ENCODE measurements at places on chromosomes 16 and 17. TPM values are rescaled to one million over a fixed set of nuclear protein-coding genes. Genes with fewer than 3 reads are reported as not detected.

Gene SEZ6L2
- total RNA-seq, result not detected

Gene ATP1B2
- 0.22 TPM for total RNA-seq

DNA sequence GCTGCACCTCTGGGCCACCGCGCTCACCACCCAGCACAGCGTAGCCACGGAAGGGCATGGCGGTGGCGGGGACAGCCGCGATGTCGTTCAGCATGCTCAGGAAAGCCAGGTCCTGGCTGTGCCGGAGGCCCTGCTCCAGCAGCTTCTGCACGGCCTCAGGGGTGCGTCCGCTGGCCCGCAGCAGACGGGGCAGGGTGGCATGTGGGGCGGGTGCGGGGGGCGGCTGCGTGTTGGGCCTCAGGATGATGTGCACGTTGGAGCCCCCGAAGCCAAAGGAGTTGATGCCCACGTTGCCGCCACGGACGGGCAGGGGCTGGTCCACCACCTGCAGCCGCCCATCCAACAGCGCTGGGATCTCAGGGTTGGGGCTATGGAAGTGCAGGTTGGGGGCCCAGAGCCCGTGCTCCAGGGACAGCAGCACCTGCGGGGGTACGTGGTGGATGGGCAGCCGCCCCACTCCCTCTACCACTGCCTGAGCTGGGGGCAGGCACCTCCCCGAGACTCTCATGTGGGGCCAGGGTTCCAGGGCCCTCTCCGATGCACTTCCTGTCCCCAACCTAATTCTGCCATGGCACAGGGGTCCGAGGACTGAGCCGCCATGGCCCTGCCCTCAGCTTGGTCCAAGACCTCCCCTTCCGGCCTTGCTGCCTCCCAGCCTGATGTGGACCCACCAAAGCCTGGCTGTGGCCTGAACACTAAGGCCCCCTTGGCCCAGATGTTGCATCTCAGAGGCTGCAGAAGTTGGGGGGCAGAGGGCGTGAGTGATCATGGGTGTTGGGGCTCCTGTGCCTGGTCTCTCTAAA, 6.6 kb downstream of the FASN start:
- H3K4me3 ChIP-seq, result no peak overlapping the region
- peaks cover 4% of the 10 kb centered on the region for H3K4me1 ChIP-seq
- no peak overlapping the region for H3K27ac ChIP-seq
- no peak for DNase-seq
- no peaks in the 10 kb centered on the region for H3K27me3 ChIP-seq

DNA sequence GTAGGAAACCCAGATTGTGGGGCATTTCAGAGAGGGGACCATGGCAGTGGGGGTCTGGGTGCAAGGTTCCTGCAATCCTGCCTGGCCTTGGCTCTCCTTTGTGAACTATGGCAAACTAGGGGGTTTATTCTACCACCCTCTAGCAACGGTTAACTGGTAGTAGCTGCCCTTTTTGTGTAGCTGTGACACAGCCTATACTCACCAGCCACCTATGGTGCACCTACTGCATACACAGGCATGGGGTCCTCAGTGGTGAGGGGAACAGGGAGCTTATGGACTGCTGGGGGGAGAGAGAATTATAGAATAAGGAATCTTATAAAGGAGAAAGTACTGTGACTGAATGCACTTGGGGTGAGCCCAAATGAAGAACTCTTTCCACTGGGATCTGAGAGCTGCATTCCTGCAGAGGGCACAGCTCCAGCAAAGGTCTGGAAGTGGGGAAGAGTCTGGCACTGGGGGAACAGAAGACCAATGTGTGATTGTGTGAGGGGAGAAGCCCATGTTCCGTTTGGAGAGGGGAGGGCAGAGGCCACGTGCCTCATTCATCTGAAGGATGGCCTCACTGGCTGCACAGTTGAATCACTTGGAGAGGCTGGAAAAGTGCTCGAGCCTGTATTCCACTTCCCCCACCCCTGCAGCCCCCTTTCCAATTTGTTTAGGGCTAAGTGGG, 2.1 kb downstream of the MT1X start:
- H3K4me1 ChIP-seq, result peaks cover 22% of the 10 kb centered on the region
- H3K36me3 ChIP-seq, result no peaks in the 10 kb centered on the region
- H3K27ac ChIP-seq, result no peak overlapping the region
- DNase-seq, result no peak
- no peak overlapping the region for H3K4me3 ChIP-seq
- H3K27me3 ChIP-seq, result no peaks in the 10 kb centered on the region

DNA sequence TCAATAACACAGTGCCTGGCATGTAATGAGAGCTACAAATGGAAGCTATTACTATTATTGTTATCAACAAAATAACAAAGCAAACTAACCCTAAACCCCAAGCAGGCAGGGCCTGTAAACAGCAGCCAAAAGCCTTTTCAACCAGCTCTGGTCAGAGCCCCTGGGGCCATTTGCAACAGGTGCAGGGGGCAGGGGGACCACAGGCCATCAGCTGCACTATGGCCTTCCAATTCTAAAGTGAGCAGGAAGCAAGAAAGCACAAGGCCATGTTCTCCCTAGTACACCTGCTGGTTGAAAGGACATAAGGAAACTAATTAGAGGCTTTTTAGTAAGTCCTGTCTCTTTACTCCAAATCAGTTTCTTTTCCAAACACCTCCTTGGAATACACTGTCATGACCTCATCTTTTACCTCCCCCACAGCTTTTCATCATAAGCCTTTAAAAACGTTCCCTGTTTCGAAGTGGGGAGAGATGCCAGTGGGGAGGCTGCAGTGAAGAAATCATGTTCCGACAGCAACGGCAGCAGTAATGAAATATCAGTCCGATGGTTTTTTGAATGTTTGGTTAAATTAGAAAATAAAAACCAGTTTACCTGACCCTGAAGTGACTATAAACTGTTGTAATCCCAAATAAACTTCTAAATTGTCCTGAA, 68.4 kb upstream of the GSG1L start:
- no peaks in the 10 kb centered on the region for H3K27me3 ChIP-seq
- H3K27ac ChIP-seq, result no peak overlapping the region
- H3K4me1 ChIP-seq, result peaks cover 12% of the 10 kb centered on the region
- DNase-seq, result no peak

- no peak overlapping the region for H3K27ac ChIP-seq
- no peak for DNase-seq
- peaks cover 52% of the 10 kb centered on the region for H3K36me3 ChIP-seq
- H3K4me3 ChIP-seq, result no peak overlapping the region
- no peaks in the 10 kb centered on the region for H3K27me3 ChIP-seq
- no peaks in the 10 kb centered on the region for H3K4me1 ChIP-seq
Observed at GRCh38 chr16:23406546-23407240, 46.3 kb downstream of the COG7 start.

GRCh38 chr16:22721511-22722100, 92.4 kb upstream of the HS3ST2 start:
- no peaks in the 10 kb centered on the region for H3K27me3 ChIP-seq
- H3K4me1 ChIP-seq, result no peaks in the 10 kb centered on the region
- no peak for DNase-seq
- H3K36me3 ChIP-seq, result no peaks in the 10 kb centered on the region
- H3K4me3 ChIP-seq, result no peak overlapping the region

- H3K4me3 ChIP-seq, result no peak overlapping the region
- H3K27ac ChIP-seq, result no peak overlapping the region
- H3K27me3 ChIP-seq, result no peaks in the 10 kb centered on the region
- no peak for DNase-seq
- H3K4me1 ChIP-seq, result peaks cover 24% of the 10 kb centered on the region
Observed at GRCh38 chr17:35569405-35569804, 8.8 kb upstream of the SLFN14 start.

DNA sequence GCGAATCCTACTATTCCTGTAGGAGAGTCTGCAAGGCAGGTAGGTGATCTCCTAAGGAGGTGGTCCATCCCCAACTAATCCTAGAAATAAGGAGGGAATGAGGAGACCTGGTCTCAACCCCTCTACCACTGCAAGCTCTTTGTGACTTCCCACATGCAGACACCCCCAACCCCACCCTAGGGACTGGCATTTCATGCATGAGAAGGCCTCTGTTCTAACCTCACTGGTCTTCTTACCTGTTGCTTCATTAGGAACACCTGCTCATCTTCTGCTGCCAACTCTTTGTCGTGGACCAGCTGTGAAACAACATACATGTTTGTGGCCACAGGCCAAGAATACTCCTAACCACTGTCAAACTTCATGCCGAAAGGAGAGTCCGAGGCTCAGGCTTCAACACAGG, 22.6 kb downstream of the DYNC1LI2 start:
- H3K4me1 ChIP-seq, result no peaks in the 10 kb centered on the region
- no peak overlapping the region for H3K4me3 ChIP-seq
- peaks cover 76% of the 10 kb centered on the region for H3K36me3 ChIP-seq
- DNase-seq, result no peak
- no peak overlapping the region for H3K27ac ChIP-seq
- no peaks in the 10 kb centered on the region for H3K27me3 ChIP-seq

- H3K27ac ChIP-seq, result no peak overlapping the region
- no peak for DNase-seq
- no peaks in the 10 kb centered on the region for H3K27me3 ChIP-seq
- no peak overlapping the region for H3K4me3 ChIP-seq
- H3K36me3 ChIP-seq, result peaks cover 23% of the 10 kb centered on the region
- peaks cover 6% of the 10 kb centered on the region for H3K4me1 ChIP-seq
Observed at GRCh38 chr17:21199311-21199710, 14.7 kb downstream of the TMEM11 start.

- H3K36me3 ChIP-seq, result peaks cover 5% of the 10 kb centered on the region
- DNase-seq, result no peak
- H3K27me3 ChIP-seq, result no peaks in the 10 kb centered on the region
- no peak overlapping the region for H3K27ac ChIP-seq
- peaks cover 19% of the 10 kb centered on the region for H3K4me1 ChIP-seq
Observed at GRCh38 chr16:534135-534534, 6.6 kb downstream of the CAPN15 start.

Gene TEX19
- not detected for total RNA-seq

DNA sequence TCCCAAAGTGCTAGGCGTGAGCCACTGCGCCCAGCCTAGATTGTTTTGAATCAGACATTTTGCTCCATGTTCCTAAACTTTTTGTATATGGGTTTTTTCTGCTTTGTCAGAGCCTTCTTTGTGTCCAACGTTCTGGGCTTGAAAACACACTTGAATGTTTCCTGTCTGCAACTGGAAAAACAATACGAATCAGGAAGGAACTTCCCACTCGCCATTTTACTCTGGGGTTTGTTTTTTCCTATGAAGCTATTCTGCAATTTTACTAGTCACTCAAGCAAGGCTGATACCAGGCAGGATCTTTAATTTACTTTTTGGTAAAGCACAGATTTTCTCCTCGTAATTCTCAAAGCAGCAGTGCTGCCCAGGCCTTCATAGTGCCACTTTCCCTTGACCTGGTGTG, 31.6 kb downstream of the ARHGAP17 start:
- no peak overlapping the region for H3K4me3 ChIP-seq
- H3K36me3 ChIP-seq, result no peaks in the 10 kb centered on the region
- no peak for DNase-seq
- H3K4me1 ChIP-seq, result peaks cover 19% of the 10 kb centered on the region
- no peak overlapping the region for H3K27ac ChIP-seq
- H3K27me3 ChIP-seq, result no peaks in the 10 kb centered on the region

Gene NLK
- total RNA-seq, result 13.8 TPM

DNA sequence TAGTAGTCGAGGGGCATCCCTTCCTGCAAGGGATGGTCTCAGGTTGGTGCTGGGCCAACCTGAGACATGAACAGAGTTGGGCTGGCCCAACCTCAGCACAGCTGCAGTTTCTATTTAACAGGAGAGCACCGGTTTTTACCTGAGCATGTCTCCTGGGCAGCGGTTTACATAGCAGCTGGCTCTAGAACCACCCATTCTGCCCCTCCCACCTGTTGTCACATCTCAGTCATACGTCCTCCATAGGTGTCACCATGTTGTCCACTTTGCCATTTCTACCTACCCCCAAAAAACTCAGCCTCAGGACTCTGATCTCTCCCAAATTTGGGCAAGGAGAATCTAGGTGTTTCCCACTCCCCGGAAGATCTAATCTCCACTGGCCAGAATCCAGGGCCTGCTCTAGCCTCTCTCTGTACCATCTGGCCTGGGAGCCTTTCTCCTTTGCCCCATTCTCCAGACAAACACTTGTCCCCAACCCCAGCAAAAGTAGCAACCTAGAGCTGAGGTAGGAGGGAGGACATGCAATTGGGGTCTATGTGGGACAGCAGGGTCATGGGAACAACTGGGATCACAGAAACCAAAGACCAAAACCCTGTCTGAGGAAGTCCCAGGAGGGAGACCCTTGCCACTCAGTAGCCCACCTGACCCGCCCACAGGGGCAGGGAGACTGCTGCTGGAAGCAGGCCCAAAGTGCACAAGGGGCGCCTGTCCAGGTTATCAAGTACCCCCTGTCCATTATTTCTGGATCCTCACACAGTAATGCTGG, 19.1 kb downstream of the ETV4 start:
- DNase-seq, result no peak
- H3K36me3 ChIP-seq, result peaks cover 55% of the 10 kb centered on the region
- no peaks in the 10 kb centered on the region for H3K4me1 ChIP-seq
- H3K27me3 ChIP-seq, result no peaks in the 10 kb centered on the region

GRCh38 chr17:82615084-82616020, 32.9 kb downstream of the WDR45B start:
- H3K4me1 ChIP-seq, result no peaks in the 10 kb centered on the region
- no peaks in the 10 kb centered on the region for H3K27me3 ChIP-seq
- no peak overlapping the region for H3K27ac ChIP-seq
- H3K36me3 ChIP-seq, result peaks cover 45% of the 10 kb centered on the region
- no peak overlapping the region for H3K4me3 ChIP-seq
- no peak for DNase-seq

DNA sequence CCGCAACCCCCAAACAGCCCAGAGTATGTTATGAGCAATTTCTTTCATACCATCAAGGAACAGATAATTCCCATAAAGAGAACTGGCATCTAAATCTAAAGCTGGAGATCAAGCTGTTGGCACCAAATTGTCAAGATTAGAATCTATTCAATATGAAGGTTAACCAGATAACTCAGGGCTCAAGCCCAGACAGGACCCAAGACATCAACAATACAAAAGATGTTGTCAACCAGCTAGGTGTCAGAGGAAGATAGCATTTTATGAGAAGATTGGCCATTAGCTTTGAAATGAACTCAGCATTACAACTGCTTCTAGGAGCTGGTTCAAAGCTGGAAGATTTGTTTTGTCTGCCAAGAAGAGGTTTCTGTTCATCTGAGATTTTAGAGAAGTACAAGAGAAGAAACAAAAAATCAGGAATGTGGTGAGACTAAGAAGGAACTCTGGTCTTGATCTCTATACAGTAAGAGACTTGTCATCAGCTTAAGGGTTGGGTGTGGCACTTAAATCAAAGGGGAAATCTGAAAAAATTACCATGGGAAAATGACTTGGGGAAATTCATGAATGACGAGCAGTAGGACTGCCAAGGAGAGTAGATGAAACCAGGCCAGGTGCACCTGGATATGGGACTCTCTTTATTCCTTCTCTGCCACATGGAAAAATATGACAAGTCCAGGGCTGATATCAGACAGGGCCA, 64.2 kb upstream of the COX10 start:
- H3K4me1 ChIP-seq, result no peaks in the 10 kb centered on the region
- H3K36me3 ChIP-seq, result no peaks in the 10 kb centered on the region
- no peak overlapping the region for H3K4me3 ChIP-seq
- no peaks in the 10 kb centered on the region for H3K27me3 ChIP-seq
- H3K27ac ChIP-seq, result no peak overlapping the region
- no peak for DNase-seq

GRCh38 chr17:41492771-41493170, 3.1 kb upstream of the KRT36 start:
- no peak for DNase-seq
- no peaks in the 10 kb centered on the region for H3K27me3 ChIP-seq
- no peak overlapping the region for H3K27ac ChIP-seq
- H3K4me3 ChIP-seq, result no peak overlapping the region
- peaks cover 23% of the 10 kb centered on the region for H3K4me1 ChIP-seq
- H3K36me3 ChIP-seq, result no peaks in the 10 kb centered on the region

Gene SPN
- total RNA-seq, result 168 TPM

Gene COX11
- total RNA-seq, result 84.0 TPM

GRCh38 chr17:61416540-61417363, 17.1 kb downstream of the TBX2 start:
- H3K36me3 ChIP-seq, result no peaks in the 10 kb centered on the region
- H3K27ac ChIP-seq, result no peak overlapping the region
- peaks cover 3% of the 10 kb centered on the region for H3K4me1 ChIP-seq
- no peak for DNase-seq
- no peaks in the 10 kb centered on the region for H3K27me3 ChIP-seq
- no peak overlapping the region for H3K4me3 ChIP-seq

All from CD4-positive, alpha-beta memory T cell (primary cell).